Activated CD8-positive, alpha-beta T cell treated with anti-CD3 and anti-CD28 coated beads, Interleukin-2, amount 10 ng/mL, durations not matched to agents 7 days and 5 days (primary cell): ENCODE measurements at places on chromosomes 5 and 9.

DNA sequence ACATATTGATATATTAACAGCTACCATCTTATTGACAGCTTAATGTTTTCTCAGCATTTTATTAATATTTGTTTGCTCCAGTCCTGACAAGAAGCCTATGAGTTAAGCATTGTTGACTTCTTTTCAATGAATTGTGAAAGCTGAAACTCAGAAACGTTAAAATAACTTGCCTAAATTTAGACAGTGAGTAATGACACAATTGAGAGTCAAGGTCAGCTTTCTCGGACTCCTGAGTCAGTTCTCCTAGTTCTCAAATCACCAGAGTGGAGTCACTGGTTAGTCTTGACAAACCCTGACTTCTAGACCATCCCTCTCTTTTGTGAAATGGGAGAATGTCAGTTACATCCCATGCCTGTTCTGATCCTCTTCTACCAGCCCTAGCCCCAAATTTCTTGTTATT is 222.7 kb upstream of the ACO1 start:
- DNase-seq, result no peak

DNA sequence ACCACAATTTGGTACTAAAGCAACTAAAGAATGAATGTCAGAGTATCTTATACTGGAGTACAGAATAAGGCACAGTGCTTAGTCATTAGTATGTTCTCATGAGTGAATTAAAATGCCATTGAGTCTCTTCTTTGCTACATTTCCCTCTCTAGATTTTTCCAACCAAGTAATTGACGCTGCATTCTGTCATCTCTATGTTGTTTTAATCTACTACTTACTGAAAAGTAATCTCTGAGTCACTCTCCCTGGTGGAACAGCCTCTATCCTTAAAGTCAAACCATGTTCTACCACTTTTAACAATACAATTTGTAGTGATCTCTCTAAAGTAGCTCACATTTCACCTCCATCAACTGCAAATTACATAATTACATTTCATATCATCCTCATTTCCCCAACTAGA is 495.1 kb downstream of the CDH18 start:
- no peak for DNase-seq

GRCh38 chr5:120808135-120808534 is 344.0 kb downstream of the PRR16 start:
- DNase-seq, result no peak

DNA sequence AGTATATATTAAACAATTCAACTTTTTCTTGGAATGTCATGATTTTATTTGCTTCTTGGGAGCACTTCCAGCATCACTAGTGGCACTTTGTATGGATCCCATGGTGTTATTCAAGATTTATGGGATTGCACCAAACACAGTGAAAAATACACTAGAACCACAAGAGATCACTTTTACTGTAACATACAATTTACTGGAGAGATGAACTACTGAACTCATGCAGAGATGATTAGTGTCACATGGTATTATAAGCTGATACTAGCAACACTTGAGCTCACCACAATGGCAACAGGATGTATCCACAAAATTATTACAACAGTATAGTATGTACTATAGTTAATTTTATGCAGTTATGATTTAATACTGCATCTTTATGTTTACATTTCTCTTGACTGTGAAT is 16.3 kb upstream of the SLC36A2 start:
- no peak for DNase-seq

GRCh38 chr9:124733964-124734740 is 37.0 kb downstream of the NR6A1 start:
- DNase-seq, result no peak

GRCh38 chr5:24365406-24365805 is 279.4 kb downstream of the CDH10 start:
- no peak for DNase-seq

DNA sequence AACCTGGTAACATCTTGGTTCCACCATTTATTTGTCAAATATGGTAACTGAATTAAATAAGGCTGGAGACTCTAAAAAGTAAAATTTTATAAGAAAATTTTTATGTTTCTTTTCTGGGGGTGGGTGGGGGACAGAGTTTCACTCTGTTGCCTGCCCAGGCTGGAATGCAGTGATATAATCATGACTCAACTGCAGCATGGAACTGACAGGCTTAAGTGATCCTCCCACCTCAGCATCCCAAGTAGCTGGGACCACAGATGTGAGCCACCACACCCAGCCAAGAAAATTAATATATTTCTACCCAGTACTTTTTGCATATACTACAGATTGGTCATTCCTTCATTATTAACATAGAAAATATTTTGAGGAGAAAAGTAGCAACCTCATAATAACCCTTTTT is 216.9 kb downstream of the DEPDC1B start:
- DNase-seq, result no peak

GRCh38 chr9:122777935-122778627 is 10.7 kb upstream of the OR5C1 start:
- no peak for DNase-seq

- no peak for DNase-seq
These were observed 6.2 kb upstream of the FCHSD1 start for GRCh38 chr5:141657404-141657803.
